NCI-H226 (cell line): ENCODE measurements at places on chromosomes 6 and 20.
A peak's percentile ranks its signal among the peaks of the same experiment; 100 is the strongest.

GRCh38 chr20:20299904-20300303 is 68.0 kb upstream of the INSM1 start:
- DNase-seq, result no peak

DNA sequence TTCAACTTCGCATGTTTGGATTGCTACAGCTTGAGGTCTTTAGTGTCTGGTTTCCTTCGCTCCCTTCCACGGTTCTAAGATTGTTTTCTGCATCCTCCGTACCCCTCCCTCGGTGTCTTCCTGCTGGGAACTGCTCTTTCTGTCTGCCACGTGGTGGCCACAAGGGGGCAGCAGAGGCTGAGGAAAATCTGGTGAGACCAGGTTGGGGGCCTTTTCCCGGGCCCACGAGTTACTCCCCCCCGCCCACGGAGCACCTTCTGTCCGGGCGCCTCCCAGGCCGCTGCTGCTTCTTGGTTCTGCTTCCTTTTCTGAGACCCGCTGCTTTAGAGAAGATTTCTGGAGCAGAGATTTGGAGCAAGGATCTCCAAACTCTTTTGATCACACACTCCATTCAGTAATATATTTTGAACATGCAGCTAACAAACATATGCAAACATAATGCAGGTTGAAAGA is 21.1 kb upstream of the NOTCH4 start:
- DNase-seq, result peak; percentile 40

- DNase-seq, result no peak
Observed at GRCh38 chr20:63942250-63942951, 13.8 kb downstream of the UCKL1 start.

- DNase-seq, result no peak
Observed at GRCh38 chr6:36195471-36196112, 952 bp upstream of the BRPF3 start.

DNA sequence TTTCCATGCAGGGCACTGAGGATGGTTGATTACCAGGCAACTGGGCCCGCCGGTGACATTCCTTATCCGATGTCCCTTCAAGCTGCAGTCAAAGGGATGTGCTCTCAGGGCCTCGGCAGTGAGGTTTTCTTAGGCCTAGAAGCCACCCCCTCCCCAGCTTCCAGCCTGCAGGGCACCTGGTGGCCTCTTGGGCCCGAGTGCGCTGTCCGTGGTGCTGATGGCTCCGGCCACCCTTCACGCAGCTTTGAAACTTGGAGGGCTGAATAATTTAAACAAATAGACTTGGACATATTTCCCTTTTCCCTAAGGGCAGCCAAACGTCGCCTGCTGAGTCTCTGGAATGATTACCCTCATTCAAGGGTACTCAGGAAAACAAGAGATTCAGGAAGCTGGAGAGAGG is 8.9 kb upstream of the MLN start:
- peak; percentile 31 for DNase-seq

GRCh38 chr6:84309336-84309735 is 81.9 kb upstream of the CEP162 start:
- DNase-seq, result no peak

GRCh38 chr6:73637404-73637803 is 16.4 kb downstream of the SLC17A5 start:
- DNase-seq, result peak; percentile 74
